Stimulated activated CD8-positive, alpha-beta memory T cell treated with anti-CD3 and anti-CD28 coated beads, Interleukin-7, amount 100 ng/mL, for 4 hours (primary cell): ENCODE measurements at places on chromosomes 13 and 19.

- DNase-seq, result no peak
These were observed 705.7 kb downstream of the SLITRK5 start for GRCh38 chr13:88376760-88377388.

DNA sequence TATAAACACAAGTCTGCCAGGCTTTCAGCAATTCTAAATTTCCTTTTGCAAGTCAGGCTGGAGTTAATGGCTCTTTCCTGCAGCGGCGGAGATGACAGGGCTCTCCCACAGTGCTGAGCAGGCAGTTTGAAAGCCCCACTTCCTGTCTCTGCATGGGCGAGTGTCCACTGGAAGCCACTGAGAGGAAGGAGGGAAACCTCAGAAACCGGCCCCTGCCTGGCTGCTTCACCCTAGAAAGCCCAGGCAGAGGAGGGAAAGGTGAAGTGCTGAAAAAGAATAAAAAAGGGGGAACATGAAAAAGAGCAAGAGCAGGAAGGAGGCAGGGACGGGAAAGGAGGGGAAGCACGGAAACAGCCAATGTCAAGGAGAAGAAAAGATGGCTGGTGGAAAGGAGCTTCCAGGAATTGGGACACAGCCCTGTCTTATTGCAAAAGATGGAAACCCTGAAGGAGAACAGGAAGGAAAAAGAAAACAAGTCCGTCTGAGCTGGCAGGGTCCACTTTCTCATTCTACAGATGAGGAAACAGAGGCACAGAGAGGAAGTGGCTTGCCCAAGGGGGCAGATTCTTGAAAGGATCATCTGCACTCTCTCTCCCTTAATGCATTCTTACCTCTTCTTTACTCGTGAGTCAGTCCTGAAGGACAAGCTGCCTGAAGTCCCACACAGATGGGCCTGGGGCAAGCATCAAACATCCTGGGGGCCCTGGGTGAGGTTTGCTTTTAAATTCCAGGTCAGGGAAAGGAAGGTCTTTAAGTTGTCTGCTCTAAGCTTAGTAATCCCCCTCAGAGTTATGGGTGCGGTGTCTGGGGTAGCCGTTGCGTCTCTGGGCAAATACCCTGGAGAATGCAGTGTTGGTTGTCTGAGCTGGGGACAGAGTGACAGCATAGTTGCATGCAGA lies 38.8 kb upstream of the ALOX5AP start:
- no peak for DNase-seq

- DNase-seq, result no peak
These were observed 77.0 kb downstream of the ZNF536 start for GRCh38 chr19:30449078-30449590.

DNA sequence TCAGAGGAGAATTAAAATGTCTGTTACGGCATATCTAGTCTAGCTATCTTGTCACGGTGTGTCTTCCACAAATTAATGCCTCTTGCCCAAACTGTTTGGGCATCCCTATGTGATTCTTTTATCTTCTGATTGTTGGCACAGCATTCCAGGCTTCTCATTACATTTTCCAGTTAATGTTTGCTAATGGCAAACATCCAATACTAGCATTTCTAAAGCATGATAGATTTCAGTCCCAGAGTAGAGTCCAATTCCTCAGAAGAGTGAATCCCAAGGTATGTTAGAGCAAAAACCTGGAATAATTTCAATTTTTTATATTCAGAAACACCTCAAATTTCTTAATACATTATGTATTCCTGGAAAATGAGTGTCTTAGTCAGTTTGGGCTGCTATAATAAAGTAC lies 684.5 kb upstream of the SLITRK1 start:
- DNase-seq, result no peak

GRCh38 chr19:36688058-36688457 lies 646 bp downstream of the ZNF567 start:
- DNase-seq, result no peak

DNA sequence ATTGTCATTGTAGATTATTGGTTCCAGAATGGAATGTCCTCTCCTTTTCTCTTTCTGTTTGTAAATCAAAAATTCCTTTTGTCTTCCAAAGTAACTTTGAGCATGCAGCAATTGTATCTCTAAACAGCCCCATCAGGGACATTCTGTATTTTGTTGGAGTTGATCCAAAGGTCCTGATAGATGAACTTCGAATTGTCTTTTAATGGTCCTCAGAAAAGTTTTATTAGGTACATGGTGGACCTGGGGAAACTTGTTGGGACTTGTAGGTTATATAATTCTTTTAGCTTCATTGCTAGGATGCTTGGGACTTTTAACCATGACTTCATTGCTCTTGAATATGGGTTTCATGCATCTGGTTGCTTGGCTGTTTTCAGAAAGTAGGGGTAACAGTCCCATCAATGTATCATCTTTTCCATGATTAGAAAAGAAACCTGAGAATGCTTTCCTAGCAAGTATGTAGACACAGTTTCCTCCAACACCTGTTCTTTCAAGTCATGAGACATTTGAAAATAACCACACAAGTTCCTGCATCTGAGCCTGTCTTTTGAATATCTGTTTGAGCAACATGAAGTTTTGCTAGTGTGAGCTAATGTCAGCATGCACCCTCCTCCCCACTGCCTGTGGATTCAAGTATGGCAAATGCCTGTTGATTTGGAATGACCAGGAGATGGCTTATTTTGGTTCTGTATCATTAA lies 413.1 kb downstream of the KCNRG start:
- DNase-seq, result no peak

DNA sequence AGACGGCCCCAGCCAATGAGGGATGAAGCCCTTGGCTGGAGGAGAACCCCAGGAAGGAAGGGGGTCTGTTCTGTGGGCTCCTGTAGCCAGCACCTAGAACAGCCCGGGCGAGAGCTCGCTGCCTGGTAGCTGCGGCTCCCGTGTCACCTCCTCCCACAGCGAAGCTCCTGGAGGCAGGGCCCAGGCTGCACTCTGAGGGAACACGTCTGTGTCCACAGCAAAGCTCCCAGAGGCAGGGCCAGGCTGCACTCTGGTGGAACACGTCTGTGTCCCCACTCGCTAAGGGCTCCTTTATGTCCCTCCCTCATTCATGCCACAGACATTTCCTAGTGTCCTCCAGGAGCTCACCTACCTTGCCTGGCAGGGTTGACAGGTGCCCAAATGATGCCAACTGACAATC lies 8.4 kb downstream of the TRAPPC6A start:
- no peak for DNase-seq

DNA sequence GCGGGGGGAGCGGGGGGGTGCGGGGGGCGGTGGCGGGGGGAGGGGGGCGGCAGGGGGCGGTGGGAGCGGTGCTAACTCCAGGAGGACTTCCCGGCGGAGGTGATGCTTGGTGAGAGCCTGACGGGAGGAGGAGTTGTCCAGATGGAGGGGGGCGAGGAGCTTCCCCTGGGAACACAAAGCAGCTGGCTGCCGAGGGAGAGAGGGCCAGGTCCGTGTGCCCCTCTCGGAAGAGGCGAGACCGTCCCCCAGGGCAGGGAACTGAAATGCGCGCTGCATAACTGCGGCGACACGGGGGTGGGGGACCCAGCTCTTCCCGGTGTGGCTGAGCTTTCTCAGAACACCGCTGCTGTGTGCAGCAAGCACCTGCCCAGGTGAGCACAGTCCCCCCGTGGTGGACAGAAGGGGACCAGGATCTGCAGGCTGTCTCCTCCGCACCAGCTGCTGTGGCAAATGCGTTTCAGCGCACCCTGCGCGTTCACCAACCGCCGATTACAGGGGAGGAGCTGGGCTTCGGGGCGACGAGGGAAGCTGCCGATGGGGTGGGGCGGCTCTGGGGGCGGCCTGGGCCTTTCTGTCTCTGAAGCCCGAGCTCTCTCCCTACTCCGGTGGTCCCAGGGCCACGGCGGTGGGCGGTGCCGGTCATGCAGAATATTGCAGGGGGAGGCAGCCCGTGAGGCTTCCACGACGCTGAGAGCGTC lies 54.7 kb upstream of the F7 start:
- DNase-seq, result no peak

GRCh38 chr13:31674051-31674450 lies 65.3 kb upstream of the RXFP2 start:
- no peak for DNase-seq

- DNase-seq, result no peak
These were observed 304.9 kb downstream of the TDRD3 start for GRCh38 chr13:60701895-60702294.

DNA sequence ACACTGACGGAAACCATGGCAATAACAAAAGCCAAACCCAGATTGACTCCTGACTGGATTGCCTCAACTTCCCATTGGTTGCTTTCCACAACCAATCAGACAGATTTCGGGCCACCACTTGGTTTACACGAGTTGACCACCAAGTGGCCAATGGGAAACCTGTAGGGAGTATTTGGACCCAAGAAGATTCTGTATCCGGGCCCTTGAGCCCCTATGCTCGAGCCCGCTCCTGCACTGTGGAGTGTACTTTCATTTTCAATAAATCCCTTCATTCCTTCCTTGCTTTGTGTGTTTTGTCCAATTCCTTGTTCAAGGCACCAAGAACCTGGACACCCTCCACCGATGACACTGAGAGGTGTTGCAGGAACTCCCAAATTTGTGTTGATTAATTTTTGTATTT lies 24.1 kb upstream of the URI1 start:
- no peak for DNase-seq

GRCh38 chr19:5492635-5493409 lies 37.6 kb downstream of the ZNRF4 start:
- DNase-seq, result no peak
